Foreskin keratinocyte (primary cell): ENCODE measurements at places on chromosomes 5 and 9. TPM values are rescaled to one million over a fixed set of nuclear protein-coding genes. Genes with fewer than 3 reads are reported as not detected.

ZNF366 gene
- not detected in 2 replicates for polyA plus RNA-seq

AP3S1 gene
- 98.5 and 116 TPM in 2 replicates for polyA plus RNA-seq

MTX3 gene
- 3.4 and 4.3 TPM in 2 replicates for polyA plus RNA-seq

SHISAL2B gene
- not detected in 2 replicates for polyA plus RNA-seq

DNA sequence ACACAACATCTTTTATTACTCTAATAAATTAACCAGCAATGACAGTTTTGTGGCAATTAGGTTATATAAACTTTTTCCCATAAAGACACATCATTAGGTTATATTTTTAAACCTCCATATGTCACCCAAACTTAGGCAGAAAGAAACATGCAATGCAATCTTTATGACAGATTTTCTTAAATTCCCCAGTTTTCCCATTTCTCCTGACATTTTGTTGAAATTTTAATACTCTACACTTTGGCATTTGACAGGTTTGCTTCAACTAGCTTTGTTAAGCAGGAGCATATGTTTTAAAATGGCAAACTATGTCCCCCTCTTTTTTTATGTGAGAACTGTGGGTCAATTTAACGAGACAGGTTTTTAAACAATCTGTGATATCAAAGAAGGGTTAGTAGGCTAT, 155.5 kb downstream of the GABRB2 start:
- no peak for DNase-seq

GRCh38 chr9:127885508-127886281, 8.2 kb upstream of the AK1 start:
- DNase-seq = no peak

GRCh38 chr9:92278110-92278509, 15.4 kb downstream of the IARS1 start:
- DNase-seq = no peak

- DNase-seq = no peak
Observed at GRCh38 chr5:85388770-85389169, 1004.1 kb upstream of the EDIL3 start.

DNA sequence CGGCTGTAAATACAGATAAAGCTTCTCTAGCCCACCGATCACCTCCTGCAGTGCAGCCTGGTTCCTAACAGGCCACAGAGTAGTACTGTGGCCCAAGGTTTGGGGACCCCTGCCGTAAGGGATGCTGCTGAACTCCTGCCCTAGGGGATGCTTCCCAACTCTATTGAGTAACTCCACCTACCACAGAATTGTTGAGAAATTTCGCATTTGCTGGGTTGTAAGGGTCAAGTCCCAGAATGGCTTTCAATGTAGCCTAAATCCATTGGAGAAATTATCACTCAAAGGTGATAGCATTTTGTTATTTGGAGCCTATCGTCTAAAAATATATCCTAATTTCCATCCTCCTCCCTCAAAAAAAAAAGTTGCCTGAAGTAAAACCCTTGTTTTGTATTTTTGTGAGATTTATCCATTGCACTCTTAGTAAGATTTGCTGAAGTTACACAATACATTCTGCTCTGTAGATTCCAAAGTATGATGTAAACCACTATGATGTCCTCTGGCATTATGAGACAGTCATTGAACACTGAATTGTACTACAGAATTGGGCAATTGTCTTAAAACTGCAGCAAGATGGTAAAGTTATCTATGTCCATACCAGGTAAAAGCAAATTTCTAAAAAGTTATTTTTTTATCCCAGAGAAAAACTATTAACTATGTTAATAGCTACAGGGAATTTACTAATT, 14.0 kb downstream of the ACTBL2 start:
- peak; percentile 56 for DNase-seq

- peak; percentile 56 for DNase-seq
Observed at GRCh38 chr5:39198127-39198526, 21.2 kb downstream of the FYB1 start.

DNA sequence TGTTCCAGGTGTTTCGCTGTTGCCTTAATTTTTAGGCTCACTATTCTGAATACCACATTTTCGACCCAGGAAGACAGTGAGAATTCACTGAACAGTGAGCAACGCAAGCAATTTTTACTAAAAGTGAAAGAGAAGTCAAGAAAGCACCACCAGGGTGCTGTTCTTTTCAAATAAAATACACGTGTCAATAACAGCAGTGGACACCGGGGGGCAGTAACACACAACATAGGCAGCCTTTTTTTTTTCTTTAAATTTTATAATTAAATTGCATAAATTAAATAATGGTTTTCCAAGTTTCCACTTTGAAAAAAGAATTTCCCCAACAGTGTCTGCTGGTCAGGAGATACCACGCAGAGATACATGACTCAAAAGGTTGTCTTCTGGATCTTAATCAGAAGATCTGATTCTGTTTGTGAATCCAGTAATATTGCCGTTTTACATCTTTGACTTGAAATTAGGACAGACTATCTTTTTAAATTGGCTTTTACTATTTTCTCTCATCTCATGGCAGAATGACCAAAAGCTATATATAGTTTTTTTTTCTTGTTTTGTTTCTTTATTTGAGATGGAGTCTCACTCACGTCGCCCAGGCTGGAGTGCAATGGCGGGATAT, 47.1 kb upstream of the SH3GL2 start:
- no peak for DNase-seq

DNA sequence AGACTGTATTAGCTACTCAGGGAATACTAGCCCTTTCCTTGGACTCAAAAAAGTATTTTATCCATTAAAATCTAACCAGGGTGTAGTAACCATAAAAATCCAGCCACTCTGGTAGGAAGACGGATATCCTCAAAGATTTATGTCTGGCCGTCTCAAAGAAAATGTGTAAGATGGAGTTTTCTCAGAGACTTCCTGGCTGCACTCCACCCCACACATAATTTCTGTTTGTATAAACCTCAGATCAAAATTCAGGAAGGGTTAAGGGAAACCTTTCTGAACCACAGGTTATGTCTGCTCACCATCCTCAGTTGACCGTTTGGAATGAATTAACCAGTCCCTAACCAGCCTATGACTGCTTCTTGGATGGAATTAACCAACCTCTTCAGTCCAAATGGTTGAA, 13.8 kb upstream of the SMIM23 start:
- no peak for DNase-seq

DNA sequence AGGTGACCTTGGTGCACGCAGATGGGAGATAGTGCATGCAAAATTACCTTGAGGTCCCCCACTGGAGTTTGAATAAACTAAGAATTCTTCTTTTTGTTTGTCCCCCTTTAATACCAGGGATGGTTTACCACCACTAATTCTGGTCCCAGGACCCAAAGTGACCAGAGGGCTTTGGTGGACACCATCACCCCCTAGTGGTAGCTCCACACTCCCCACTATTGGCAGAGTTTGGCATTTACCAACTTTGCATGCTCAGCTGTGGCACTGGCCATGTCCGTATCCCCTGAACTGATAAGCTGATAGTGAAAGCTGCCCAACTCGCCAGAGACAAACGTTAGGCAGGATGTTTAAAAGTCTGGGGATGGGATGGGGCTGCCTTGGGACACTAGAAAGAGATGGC, 3.3 kb downstream of the ASTN2 start:
- DNase-seq = peak; percentile 18

DNA sequence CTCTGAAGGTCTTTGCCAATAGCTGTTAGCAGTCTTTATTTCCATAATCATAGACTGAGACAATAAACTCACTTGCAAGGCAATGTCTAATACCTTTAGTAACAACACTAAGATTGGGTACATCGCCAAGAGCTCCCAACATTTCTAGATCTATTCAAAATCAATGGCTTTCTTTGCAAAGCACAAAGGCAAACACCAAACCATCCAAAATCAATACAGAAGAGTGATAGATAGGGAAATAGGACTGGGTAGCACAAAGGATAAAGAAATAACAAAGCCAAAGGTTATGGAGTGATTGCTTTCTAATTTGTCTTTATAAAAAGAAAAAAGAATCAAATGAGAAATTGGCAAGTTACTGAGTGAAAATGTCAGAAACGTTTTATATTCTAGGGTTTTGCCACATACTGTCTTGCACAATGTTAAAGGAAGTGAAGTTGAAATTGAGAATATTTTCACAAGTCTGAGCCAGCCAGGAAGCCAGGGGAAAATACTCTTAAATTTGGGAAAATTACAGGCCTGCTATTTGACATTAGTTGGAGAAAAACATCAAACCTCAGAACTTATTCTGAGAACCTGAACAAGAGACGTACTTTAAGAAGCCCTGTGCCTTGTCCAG, 53.3 kb upstream of the LHFPL2 start:
- no peak for DNase-seq
